ENCODE measurements at places on chromosomes 2 and 18.

GRCh38 chr2:10647441-10647840 lies 42.3 kb downstream of the NOL10 start:
- no peak for DNase-seq

- no peak for DNase-seq
These were observed 37.0 kb downstream of the NABP1 start for GRCh38 chr2:191714925-191715324.

- no peak for DNase-seq
These were observed 49.7 kb downstream of the TRIB2 start for GRCh38 chr2:12766421-12766879.

DNA sequence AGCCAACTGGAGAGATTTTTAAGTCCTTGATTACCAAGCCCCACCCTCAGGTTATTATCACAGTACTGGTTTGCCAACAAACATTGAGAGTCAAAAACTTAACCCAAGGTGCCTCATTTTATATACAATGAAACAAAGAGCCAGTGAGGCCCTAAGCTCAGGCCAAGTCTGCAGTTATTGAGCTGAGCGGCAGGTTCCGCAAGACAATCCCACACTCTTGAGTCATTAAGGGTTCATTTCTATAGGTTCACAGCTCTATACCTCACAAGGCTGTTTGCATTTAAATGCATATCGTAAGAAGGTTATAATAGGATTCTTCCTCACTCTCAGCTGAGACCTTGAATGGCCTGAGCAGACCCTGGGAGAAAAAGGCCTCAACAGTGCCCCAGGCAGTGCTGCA lies 268.4 kb upstream of the RGPD4 start:
- no peak for DNase-seq

- DNase-seq, result no peak
These were observed 154.0 kb downstream of the INHBB start for GRCh38 chr2:120499784-120500495.

DNA sequence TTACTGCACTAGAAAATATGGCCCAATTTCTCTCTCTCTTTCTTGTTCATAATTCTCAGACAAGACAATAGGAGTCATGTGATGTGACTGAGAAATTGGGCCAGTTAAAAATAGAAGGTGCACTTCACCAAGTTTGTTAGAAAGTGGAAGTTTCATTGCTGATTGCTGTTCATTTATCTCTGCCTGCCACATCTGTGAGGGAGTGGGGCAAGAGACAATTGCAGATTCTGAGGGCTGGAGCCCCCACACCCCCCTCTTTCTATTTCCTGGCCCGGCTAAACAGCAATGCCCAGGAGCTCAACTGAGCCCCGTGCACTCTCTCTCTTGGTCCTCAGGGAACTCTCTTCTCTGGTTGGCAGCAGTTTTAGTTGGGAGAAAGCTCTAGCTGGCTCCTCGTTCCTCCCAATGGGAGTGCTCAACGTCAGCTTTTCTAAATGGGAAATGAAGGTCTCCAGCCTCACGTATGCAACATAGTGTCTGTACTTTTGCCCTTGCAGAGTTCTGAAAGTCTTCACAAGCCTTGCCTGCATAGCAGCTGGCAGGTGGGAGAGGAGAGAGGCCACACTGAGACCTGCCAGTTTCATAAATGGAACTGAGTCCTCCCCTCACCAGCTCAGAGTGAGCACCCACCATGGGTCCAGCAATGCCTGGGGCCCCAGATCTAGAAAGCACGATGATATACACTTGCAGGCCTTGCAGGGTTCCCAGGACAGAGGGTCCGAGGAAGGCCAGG lies 115.7 kb downstream of the MYCN start:
- no peak for DNase-seq

- DNase-seq, result peak; percentile 23
These were observed at the start of gene ANKRD29 for GRCh38 chr18:23662309-23663263. TSS of gene ANKRD29 (minus strand) at chr18:23662911. CDS start at chr18:23662730, 181 bp downstream.

DNA sequence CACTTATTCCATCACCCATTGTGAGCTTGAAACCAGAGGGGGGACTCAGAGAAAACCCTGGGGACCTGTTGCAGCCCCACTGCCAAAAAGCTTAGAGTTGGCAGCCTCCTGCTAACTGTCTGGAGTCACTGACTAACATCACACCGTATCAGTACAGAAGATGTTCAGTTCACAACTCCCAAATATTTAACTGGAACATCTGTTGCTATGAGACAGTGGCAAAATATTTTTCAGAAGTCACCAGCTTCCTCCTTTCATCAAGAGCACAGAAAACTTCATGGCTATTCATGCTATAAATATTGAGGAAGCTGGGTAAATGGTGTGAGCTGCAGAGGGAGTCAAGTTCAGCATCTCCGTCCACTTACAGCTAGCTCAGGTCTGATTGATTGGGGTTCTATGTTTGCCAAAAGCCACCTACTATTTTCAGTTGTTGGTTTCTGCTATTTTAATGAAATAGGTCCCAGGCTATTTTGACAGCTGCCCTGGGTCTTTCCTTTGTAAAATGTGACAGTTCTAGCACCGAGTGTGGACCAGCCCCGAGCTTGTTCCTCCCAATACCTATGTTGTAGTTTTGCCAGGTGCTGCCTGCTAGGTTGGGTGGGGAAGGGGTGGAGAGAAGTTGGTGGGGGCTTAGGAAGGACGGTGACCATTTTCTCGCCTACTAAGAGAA lies 9.8 kb downstream of the TUBB6 start:
- no peak for DNase-seq
